ENCODE measurements at places on chromosomes 5 and 9.

DNA sequence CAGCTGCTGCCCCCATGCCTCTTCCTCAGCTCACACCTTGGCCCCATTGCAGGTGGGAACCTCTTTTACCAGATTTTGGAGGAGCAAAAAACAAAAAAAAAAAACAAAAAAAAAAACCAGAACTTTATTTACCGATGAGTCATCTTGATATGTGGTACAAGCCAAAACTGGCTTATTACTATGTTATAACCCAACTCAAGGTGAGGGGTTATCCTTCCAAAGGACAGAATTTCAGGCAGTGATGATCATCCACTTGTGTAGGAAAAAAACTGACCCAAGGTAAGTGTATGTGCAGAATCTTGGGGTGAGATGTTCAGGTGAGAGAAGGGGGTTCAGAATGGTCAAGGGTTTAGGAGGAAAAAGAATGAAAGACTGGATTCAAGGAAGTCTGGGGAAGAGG, 142.6 kb upstream of the FST start:
- no peak for DNase-seq

DNA sequence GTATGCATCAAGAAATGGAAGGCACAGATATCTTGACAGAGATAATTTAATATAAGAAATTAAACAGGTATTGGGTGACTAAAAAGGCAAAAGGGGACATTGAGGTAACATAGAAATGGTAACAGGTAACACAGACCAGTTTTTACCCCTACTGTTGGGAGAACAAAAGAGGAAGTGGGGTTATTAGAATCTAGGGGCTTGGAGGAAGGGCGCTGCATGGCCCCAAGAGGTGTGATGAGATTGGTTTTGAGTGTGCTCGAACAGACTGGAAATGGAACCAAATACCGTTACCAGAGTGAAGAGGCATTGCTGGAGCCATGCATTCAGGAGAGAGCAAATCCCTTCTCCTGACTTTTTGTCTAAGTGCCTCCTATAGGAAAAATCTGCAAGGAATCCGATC, 193.9 kb downstream of the ALDH1A1 start:
- DNase-seq, result no peak

DNA sequence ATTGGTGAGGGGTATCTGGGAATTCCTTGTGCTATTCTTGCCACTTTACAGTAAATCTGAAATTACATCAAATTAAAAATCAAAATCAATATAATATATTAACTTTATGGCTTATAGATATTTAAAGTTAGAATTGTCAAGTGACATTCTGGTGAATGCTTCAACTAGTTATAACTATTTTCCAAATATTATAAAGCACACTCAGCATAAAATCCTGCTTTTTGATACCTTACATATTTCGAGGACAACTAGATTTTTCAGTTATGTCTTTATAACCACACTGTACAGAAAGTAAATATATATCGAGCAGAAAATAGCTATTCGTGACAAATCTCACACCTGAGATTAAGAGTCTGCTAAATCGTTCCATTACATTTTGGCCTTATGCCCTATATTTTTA, 210.2 kb downstream of the PDE4D start:
- no peak for DNase-seq

- no peak for DNase-seq
Observed at GRCh38 chr9:133844881-133845410, 106.8 kb upstream of the SARDH start.

DNA sequence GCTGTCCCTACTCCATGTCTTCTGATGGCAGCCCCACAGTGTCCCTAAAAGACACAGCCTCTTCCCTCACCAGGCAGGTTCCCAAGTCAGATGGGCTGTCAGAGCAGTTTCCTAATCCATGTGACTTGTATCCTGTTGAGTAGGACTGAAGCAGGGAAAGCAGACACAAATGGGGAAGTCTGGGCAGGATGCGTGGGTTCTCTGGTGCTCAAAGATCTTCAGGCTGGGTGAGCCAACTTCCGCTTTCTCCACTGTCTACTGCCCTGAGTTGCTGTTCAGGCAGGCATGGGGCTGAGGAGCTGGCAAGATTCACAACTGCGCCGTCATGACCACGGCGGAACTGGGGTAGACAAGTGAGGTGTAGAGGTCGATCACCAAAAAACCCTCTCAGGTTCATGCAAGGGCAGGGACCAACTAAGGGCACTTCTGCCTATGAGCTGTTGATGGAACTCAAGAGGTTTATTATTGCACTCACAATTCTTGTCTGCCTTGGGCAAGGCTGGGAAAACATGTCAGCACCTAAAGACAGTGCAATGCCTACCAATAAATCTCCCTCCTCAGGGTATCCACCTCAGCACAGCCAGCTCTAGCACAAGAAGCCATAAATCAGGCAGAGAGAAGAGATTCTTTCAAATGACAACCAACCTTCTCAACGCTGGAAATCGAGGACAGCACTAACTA, 83.4 kb downstream of the RAPGEF1 start:
- no peak for DNase-seq

- no peak for DNase-seq
Observed at GRCh38 chr5:179762079-179762780, 29.6 kb downstream of the MAML1 start.
